ENCODE measurements at places on chromosomes 1 and 21. TPM values are rescaled to one million over a fixed set of nuclear protein-coding genes. Genes with fewer than 3 reads are reported as not detected.

GRCh38 chr1:67559222-67559700 lies 125.7 kb upstream of the GADD45A start:
- peak; percentile 65 for DNase-seq

DNA sequence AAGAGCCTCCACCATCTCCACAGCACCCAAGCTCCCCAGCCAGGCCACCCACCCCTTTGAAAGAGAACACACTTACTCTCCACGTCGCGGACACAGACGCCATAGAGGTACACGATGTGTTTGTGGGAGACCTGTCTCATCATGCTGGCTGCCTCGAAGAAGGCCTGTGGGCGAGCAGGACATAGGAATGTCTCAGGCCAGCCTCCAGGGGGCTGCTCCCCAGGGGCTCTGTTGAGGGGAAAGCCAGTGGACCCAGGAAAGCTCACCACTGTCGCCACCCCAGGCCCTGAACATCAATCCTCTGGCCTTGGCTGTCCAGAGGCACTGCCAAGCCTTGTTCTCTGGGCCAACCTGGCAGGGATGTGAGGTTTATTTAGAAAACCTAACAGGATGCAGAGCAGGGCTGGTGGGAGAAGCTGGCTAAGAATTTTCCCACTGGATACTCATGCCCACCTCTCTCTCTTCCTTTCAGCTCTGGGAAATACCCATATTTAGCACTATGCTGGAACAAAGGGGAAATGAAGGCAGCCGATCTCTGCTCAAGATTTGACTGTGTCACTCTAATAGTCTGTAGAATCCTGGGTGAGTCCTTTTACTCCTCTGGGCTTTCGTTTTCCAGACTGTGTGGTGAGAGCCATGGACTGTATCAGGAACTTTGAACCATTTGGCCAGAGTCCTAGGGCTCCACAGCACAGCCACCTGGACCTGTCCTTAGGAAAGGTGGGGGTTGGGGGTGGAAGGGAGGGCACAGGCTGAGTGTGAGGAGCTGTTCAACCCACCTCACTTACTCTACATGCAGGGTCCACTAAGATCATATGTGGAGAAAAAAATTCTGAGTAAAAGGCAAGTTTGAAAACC lies 101.9 kb downstream of the RAVER2 start:
- DNase-seq, result no peak

BRDT gene
- total RNA-seq, result not detected

ELK4 gene
- 18.4 TPM for total RNA-seq

HIVEP3 gene
- total RNA-seq, result 1.3 TPM

- no peak for DNase-seq
These were observed 340.2 kb upstream of the ADAMTS5 start for GRCh38 chr21:27306791-27307775.

- DNase-seq, result no peak
These were observed 11.2 kb upstream of the PLPP3 start for GRCh38 chr1:56590520-56591011.

DNA sequence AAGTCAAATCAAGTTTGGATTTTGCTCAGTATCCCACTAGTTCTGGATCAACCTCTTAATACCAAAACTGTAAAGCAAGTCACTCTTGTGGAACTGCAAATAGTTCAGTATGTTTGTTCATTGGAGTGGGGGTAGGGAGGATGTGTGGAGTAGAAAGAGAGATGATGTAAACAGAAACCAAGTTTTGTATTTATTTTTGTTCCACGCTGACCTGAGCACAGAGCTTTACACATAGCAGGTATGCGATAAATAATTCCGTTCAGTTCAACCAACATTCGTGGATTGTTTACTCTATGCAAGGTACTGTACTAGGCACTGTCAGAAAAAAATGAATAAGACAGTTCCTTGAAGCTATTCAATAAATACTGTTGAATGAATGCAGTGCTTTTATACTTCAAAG lies 4.5 kb upstream of the ZNF644 start:
- no peak for DNase-seq

PPOX gene
- 8.9 TPM for total RNA-seq

DNA sequence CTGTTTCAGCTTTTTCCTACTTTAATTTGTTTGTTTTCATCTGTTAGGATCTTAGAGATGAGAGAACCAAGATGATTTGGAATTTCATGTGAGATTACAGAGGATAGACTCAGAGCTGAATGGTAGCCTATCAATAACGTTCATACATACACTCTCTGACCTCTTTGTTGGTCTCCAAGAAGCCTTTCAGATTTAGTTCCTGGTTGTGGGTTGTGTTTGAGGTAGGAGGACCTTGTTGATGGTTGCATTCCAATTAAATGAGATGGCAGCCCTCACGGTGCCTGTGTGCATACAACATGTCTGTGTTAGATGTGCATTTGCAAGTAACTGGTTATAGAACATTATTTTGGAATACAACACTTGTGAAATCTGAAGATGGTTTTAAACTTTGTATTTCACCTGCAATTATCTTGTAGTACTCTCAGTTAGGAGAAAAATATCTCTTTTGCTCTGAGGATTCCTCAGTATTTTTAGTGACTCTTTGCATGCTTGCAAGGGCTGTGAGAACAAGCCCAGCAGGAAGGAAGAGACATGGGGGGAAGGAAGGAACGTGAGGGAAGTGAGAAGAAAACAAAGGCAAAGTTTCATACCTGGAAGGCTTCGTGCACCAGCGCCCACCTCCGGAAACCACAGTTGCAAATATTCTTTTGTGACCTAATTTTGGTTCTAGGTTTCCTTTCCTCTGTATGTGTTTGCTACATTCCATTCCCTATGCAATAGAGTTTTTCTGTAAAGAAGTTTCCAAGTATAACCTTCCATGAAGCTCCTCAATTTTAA lies 291.8 kb downstream of the DISC1 start:
- peak; percentile 52 for DNase-seq

DNA sequence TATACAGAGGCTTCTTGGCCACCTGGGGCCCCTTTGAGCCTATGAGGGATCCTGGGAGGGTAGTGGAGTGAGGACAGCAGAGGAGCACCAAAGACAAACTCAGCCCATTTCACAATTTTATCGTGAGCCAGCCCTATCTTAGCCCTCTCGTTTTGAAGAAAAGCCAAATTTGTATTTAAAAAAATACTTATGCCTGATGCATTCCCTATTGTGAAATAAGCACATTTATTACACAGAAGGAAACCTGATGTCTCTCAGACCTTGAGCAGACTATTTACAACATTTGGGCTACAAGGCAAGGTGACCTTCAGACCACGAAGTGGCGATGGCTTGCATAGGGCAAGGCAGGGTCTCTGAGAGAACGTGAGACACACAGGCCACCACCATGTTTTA lies 41.3 kb upstream of the H6PD start:
- no peak for DNase-seq

- no peak for DNase-seq
These were observed 20.5 kb downstream of the TMEM51 start for GRCh38 chr1:15173863-15174614.

- no peak for DNase-seq
These were observed 27.2 kb upstream of the TSPEAR start for GRCh38 chr21:44738621-44739020.

- DNase-seq, result no peak
These were observed 57.2 kb upstream of the ANGPTL1 start for GRCh38 chr1:178928041-178928440.

GRCh38 chr1:228795596-228795995 lies 60.3 kb downstream of the RHOU start:
- DNase-seq, result no peak

GRCh38 chr1:46285730-46286477 lies 17.5 kb downstream of the LRRC41 start:
- no peak for DNase-seq

GRCh38 chr1:230753586-230754251 lies 6.5 kb downstream of the CAPN9 start:
- no peak for DNase-seq

PLA2G4A gene
- total RNA-seq, result not detected

GRCh38 chr1:21559788-21560567 lies 50.8 kb downstream of the ALPL start:
- no peak for DNase-seq

LY9 gene
- not detected for total RNA-seq

- DNase-seq, result no peak
These were observed 27.7 kb downstream of the MYOG start for GRCh38 chr1:203057911-203058675.

THEM5 gene
- not detected for total RNA-seq

GRCh38 chr21:44371596-44371995 lies 18.2 kb downstream of the TRPM2 start:
- no peak for DNase-seq

DNA sequence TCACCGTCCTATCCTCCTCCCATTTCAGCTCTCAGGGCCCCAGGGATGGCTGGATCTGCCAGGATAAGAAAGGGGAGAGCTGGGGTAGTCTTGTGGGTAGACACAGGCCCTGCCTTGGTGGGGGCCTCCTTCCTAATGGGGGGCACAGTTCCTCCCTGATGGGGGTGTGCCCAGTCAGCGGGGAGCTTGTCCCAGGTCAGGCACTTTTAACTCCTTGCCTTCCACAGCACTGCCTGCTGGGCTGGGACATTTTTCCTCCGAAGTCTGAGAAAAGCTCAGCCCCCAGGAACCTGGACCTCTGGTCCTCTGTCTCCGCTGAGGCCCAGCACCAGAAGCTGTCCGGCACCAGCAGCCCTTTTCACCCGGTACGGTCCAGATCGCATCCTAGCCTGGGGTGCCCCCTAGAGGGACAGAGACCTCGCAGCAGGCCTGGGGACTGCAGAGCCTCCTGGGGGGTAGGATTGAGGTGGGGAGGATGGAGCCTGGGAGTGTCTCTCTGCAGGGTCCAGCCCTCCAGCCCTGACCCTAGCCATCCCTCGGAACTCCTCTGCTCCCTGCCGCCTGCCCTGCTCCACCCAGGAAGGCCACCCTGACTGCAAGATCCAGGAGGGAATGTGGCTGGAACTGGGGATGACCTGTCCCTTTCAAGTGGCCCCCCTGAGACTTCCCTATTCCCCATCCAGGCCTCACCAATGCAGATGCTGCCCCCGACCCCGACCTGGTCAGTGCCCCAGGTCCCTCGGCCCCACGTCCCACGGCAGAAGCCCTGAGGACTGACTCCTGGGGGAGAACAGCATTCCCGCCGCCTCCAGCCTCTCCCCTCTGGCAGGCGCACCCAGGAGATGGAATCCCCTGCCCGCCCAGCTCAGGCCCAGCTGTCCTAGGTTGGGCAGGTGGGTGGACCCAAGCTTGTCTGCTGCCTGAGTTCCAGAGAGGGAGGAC lies 12.0 kb downstream of the MIIP start:
- DNase-seq, result peak; percentile 17

DNA sequence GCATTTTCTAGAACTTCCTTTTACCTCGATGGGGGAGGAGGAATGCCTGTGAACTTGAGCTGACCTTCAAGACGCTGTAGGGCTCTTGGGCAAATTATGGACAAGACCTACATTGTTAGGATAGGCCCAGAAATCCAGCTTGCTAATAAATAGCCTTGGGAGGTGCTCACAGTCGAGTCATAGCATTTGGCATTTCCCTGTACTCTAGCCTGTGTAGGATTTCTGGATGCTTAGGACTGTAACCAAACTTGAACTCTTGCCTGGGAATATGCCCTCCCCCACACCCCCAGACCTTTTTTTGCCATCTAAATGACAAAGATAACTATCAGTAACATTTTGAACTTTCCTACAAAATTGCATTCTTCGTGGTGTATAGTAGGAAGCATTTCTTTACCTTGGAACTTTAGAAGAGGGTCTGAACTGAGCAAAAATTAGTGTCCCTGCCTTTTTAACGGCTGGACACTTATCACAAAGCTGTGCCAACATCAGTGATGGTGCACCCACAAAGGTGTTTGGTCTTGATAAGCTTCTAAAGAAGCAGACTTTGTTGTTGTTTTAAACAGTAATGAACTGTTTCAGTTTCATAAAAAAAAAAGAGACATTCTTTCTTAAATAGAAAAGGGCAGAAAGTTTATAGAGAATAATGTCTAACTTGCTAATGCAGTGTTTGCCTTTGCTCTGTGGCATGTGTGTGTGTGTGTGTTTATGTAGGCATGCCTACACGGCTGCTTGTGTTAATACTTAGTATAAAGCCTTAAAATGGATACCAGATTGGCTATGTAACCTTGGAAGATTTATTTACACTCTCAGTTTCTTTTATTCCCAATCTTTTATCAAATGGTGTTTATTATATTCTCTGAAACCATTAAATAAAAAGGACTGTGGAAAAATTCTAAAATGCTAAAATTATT lies 88.2 kb downstream of the NFIA start:
- DNase-seq, result no peak

DNA sequence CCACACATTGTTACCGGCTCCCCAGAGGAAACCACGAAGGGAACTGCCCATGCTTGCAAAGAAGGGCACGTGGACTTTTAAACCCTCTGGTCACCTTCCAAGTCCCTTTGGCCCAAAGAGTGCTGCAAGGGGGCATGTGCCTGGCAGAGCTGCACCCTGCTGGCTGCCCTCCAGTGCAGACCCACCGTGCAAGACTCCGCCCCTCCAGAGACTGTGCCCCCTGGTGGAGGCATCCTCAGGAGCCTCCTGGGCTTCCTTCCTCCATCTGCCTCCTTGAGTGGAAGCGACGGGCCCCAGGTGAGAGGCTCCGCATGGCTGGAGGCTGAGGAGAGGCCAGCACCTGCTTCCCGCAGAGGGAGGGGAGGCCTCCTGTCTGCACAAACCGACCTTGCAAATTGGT lies 100.6 kb downstream of the CRYAA start:
- no peak for DNase-seq

GRCh38 chr21:45109831-45110492 lies 35.6 kb downstream of the ADARB1 start:
- DNase-seq, result no peak

DNA sequence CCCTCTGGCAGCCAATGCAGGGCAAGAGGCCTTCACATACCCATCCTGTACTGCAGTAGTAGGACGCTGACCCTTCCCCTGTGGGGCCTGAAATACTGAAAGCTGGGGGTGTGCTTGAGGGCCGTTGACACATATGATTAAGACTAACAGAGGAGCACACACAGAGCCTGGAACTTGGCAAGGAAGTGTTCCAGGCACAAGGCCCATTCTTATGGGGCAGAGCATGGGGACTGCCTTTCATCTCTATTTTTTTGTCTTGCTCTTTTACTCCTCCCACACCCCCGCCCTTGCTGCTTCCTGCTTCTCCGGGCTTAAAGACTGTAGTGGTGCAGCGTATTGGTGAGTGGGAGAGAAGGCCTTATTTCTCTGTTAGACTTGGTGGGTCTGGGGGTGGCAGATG lies 137.4 kb downstream of the BACH1 start:
- DNase-seq, result no peak

GRCh38 chr1:198072177-198072576 lies 84.6 kb upstream of the NEK7 start:
- DNase-seq, result no peak

TIE1 gene
- total RNA-seq, result not detected

DNA sequence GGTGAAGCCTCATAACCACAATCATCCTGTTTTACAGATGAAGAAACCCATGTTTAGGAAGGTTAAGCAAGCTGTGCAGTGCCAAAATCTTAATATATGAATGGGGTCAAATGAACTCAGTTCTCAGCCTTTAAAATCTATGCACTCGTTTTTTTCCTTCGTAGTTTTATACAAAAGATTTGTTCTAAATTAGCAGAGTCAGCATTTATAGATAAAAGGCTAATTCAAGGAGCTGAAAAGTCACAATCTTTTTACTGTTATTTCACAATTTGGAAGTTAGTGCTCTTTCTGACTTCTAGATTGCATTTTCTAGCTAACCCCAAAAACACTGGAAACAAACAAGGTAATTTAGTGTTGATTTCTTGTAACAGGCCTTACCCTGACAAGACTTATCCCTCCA lies 766.9 kb upstream of the ADGRL4 start:
- no peak for DNase-seq

Data from SJSA1 (cell line).